ENCODE measurements at places on chromosomes 1 and 21.

DNA sequence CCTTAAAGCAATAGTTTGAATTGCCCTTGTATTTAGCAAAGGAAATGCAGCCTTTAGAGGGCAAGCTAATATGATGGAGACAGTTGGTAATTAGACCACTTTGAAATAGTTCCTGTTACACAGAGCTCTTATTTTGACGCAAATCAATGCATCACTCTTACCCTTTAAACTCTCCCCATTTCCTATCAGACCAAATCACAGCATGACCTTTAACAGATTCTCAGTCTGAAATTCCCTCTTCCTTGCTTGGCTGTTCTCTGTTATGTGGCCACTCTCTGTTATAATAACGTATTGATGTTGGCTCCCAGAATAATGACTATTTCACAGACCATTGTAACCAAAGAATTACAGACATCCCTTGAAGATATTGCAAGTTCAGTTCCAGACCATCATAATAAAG is 66.9 kb upstream of the NGF start:
- no peak for DNase-seq

- DNase-seq, result no peak
Observed at GRCh38 chr1:87148661-87149060, 180.0 kb upstream of the LMO4 start.

DNA sequence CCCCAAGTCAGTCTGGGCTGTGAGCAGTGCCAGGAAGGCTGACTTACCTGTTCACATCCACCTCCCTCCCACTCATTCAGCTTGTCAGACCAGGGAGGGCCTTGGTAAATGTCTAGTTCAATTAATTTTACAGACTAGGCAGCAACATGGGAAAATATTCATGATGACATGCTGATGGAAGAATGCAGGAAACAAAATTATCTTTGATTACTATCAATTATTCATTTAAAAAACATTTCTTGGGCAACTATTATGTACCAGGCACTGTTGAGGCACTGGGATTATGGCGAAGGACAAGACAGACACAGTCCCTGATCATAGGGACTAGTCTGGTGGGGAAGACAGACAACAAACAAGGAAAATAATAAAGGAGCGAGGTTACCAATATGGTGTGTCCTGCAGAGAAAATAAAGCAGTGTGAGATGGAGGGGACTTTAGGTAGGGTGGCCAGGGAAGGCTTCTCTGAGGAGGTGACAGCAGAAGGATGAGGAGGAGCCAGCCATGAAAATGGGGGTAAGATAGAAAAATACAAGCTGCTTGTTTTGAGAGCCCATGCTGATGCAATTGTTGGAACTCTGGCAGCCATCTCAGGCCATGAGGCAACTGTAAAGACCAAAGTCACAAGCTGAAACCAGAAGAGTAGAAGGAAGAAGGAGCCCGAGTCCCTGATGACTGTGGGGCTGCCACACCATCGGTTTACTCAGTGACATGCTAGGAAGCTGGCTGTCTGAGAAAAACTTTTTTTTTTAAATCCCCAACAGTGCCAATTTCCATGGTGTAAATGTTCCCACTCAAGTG is 14.0 kb downstream of the TRIM62 start:
- no peak for DNase-seq

- no peak for DNase-seq
Observed at GRCh38 chr1:178407655-178408054, 89.1 kb downstream of the CLEC20A start.

DNA sequence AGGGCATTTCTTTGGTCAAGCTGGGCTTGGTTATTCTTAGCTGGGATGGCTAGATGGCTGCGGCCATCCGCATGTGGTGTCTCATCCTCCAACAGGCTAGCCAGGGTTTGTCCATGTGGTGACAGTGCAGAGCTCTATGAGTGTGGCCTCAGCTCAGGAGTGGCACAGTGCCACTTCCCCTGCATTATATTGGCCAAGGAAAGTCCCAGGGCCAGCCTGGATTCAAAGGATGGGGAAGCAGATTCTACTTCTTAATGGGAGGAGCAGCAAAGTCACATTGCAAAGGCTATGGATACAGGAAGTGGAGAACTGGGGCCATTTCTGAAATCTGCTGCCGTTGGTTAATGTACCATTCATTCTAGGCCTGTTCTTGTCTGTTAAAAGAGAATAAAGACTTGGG is 34.4 kb downstream of the STUM start:
- DNase-seq, result no peak

GRCh38 chr1:234509457-234510328 is 30.7 kb upstream of the TARBP1 start:
- no peak for DNase-seq

- DNase-seq, result no peak
Observed at GRCh38 chr21:45573452-45574035, 31.3 kb upstream of the SLC19A1 start.

DNA sequence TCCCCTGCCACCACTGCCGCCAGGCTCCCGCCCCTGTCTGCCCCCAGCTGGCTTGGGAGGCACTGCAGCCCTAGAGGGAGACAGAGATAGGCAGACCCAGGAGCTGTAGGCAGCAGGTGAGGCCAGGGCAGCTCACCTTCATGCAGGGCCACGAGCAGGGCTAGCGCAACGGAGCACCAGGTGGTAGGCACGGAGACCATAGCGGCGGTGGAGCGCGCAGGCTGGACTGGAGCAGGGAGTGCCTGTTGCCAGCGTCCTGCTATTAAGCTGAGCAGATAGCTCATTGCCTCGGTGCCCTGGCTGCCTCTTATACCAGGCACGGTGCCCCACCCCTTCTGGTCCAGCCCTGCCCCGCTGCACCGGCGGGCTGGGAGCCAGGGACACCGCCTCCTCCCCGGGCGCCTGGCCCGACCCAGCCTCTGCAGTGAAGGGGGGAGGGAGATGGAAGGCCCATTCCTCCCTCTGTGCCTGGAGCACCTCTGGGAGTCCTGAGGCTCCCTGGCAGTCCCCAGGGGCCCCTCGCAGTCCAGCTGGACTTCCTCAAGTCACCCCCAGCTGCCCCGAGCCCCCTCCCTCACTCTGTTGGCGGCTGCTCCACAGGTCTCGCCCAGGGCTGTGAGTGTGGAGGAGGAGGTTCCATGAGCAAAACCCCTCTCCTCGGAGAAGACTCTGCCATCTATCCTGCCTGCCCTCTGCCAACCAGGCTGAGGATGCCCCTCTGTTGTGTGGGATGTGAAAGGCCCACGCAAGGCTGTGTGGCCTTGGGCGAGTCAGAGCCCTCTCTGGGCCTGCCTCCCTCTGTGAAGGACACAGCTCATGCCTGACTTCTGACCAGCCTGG is at the start of gene EDN2:
TSS of gene EDN2 (minus strand) at position 282 of the 840 bp plus-strand sequence. CDS start at position 200, 82 bp downstream.
- no peak for DNase-seq

- no peak for DNase-seq
Observed at GRCh38 chr1:238608144-238608543, 717.4 kb upstream of the ZP4 start.

DNA sequence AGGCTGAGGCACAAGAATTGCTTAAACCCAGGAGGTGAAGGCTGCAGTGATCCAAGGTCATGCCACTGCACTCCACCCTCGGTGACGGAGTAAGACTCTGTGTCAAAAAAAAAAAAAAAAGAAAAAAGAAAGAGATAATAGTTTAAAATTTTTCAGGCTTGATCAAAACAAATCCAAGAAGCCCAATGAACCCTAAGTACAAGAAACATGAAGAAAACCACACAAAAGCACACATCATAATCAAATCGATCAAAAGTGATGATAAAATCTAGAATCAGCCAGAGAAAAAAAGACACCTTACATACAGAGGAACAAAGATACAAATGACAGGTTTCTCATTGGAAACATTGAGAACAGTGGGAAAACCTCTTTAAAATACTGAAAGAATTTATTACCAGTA is 31.5 kb downstream of the LDLRAD1 start:
- no peak for DNase-seq

- DNase-seq, result no peak
Observed at GRCh38 chr1:101330427-101331130, 93.8 kb downstream of the S1PR1 start.

GRCh38 chr1:155297384-155297783 is 3.9 kb downstream of the PKLR start:
- DNase-seq, result no peak

GRCh38 chr1:11729498-11730428 is 6.2 kb upstream of the AGTRAP start:
- no peak for DNase-seq

GRCh38 chr1:41333146-41333784 is 28.0 kb upstream of the FOXO6 start:
- no peak for DNase-seq

- DNase-seq, result no peak
Observed at GRCh38 chr1:163315773-163316374, 5.9 kb upstream of the NUF2 start.

DNA sequence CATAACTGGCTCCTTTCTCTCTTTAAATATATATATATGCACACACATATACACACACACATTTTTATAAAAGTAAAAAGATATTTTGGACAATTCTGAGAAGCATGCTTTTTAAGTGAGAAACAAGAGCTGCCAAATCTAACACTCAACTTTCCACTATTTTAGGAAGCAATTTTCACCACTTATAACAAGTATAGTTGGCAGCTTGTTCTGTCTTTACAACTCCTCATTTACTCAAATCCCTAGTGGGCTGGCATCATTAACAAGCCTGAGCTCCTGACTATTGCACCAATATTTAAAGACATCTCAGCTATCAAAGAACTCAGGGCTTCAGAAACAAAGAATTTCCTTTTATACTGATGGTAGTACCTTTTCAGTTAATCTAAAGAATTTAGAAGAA is 76.6 kb downstream of the RAB3GAP2 start:
- DNase-seq, result no peak

- no peak for DNase-seq
Observed at GRCh38 chr1:247517795-247518612, 18.2 kb downstream of the OR2C3 start.

- no peak for DNase-seq
Observed at GRCh38 chr1:48071513-48071912, 74.3 kb upstream of the TRABD2B start.

GRCh38 chr21:39972471-39972870 is 105.2 kb downstream of the PCP4 start:
- DNase-seq, result no peak

DNA sequence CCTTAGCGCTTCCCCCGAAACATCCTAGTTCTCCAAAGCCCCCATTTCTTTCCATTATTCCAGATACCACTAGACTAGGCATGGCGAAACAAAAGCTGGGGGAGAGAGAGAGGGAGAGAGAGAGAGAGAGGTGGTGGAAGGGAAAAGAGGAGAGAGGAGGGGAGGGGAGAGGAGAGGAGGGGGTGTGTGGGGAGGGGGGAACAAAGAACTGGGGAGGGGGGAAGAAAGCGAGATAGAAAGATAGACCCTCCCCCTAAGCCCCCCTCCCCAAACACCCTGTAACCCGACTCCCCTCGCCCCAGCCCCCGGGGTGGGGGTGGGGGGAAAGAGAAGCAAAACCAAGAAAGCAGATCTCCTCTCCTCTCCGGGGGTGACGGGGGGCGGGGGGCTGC is 352 bp downstream of the MEX3A start:
- DNase-seq, result no peak

- no peak for DNase-seq
Observed at GRCh38 chr1:47656719-47657685, 219.2 kb downstream of the FOXD2 start.

DNA sequence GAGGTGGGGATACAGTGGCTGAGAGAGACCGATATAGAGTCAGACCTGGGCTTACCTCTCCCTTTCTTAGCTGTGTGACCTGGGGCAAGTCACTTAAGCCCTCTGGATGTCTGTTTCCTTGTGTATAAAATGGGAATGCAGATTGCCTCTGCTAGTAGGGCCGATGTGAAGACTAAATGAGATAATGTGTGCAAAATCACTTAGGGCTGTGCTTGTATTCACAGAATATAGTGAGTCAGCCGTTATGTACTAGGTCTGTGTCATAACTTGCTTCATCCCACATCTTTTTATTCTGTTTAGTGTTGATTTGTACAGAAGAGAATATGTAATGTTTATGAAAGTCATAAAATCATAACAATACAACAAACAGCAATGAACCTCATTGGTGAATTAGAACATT is 56.0 kb downstream of the PTPRU start:
- no peak for DNase-seq

DNA sequence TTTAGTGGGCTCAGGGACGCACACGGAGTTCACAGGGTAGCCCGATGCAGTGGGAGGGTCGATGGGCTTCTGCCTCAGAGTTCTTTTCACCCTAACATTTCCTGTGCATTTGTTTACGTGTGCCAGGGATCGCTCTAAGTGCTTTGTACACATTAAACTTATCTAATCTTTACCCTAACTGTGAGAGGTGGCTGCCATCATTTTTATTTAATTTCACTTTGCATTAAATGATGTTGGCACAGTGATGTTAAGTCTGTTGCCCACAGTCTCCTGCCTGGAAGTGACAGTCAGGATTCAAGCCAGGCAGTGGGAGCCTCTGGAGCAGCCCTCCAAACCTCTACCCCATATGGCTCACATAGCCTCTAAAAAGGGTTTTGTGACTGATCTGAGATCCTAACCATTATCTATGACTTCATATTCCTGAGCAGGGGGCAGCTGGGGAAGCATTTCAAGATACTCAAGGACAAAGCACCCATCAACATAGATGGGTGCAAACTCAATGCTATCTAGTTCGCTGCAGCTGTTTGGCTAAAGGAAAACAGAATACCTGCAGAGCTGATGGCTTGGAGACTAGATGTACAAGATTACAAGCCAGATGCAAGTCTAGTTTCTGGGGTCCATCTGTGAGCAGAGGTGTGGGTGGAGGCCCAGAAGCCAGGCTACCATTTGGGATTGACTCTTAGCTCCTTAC is 303.8 kb downstream of the DISC1 start:
- no peak for DNase-seq

DNA sequence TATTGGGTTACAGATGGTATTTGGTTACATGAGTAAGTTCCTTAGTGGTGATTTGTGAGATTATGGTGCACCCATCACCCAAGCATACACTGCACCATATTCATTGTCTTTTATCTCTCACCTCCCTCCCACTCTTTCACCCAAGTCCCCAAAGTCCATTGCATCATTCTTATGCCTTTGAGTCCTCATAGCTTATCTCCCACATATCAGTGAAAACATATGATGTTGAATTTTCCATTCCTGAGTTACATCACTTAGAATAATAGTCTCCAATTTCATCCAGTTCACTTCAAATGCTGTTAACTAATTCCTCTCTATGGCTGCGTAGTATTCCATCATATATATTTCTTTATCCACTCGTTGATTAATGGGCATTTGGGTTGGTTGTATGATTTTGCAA is 36.8 kb upstream of the ZNF678 start:
- no peak for DNase-seq

GRCh38 chr1:21621051-21621450 is 48.1 kb downstream of the RAP1GAP start:
- DNase-seq, result no peak

GRCh38 chr1:108609483-108610049 is 49.7 kb downstream of the EEIG2 start:
- no peak for DNase-seq

GRCh38 chr21:44903050-44903685 is 17.5 kb downstream of the ITGB2 start:
- no peak for DNase-seq

DNA sequence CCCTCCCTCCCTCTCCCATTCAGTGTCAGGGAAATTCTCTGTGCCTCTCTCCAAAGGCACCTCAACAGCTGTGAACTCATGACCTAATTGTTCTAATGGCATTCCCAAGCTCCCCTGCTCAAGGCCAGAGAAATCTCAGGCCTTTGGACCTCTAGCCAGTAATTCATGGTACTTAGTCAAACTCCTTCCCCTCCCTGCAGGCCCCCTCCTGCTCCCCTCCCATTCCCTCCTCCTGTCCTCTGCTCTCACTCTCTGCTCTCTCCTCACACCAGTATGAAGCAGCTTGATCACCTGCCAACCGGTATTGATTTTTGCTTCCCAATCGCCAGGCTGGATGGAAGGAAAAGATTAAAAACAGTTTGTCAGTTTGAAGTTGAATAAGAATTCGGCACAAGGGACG is 370.5 kb upstream of the PBX1 start:
- no peak for DNase-seq
